AG10803 (cell line): ENCODE measurements at places on chromosomes 6 and 20.

DNA sequence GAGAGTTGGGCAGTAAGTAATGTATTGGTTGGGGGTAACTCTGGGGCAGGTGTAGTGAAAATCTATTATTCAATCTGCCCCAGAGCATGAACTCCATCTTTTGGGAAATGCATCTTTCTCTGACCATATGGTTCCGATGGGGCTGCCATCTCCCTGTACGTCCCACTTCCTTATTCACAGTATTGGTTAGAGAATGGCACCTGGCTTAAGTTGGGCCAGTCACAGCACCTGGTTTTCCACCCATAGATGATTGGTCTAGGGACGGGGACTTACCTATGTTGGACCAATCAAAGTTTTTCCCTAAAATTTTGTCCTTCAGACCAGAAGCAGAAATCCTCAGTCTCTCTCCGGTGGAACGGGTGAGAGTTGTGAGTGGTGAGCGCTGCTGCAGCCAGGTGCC lies 2.2 kb upstream of the RALY start:
- DNase-seq, result no peak

DNA sequence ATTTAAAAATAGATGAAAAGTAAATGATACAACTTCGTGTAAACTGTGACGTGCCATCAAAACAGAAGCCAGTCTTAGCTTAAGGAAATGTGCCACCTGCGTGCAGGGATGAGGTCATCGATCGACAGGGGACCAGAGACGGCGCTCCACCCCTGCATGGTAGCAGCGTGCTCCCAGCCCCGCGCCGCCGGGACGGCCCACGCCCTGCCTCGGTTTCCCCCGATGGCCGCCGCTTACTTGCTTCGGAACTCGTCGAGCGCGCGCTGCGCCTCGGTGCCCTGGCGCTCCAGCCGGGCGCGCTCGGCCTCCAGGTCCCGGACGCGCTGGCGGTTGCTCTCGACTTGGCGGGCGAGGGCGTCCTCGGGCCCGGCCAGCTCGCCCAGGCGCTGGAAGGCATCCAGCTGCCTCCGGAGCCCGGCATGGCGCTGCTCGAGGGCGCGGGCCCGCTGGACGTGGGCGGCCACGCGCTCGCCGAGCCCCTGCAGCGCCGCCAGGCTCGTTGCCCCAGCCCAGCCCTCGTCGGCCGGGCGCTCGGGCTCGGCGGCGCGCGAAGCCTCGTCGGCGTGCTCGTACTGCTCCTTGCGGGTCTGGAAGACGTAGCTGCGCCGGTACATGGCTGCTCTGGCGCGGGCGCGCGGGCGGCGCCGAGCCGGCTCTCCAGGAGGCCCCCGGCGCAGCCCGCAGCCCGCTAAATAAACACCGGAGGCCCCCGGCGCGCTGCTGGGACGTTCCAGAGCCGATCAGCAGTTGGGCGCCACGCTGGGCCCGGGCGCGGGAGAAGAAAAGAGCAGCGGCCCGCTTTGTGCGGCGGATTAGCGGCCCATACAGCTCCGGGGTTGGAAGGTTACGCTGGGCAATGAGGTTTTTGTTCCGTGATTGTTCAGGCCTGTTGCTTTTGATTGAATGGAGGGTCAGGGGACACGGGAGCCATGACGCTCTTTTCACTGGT lies at the start of gene BFSP1:
Gene BFSP1, minus strand, starts transcription at position 664 of the 949 bp plus-strand sequence. Its CDS starts 50 bp downstream, at position 614.
- DNase-seq, result peak; percentile 51

DNA sequence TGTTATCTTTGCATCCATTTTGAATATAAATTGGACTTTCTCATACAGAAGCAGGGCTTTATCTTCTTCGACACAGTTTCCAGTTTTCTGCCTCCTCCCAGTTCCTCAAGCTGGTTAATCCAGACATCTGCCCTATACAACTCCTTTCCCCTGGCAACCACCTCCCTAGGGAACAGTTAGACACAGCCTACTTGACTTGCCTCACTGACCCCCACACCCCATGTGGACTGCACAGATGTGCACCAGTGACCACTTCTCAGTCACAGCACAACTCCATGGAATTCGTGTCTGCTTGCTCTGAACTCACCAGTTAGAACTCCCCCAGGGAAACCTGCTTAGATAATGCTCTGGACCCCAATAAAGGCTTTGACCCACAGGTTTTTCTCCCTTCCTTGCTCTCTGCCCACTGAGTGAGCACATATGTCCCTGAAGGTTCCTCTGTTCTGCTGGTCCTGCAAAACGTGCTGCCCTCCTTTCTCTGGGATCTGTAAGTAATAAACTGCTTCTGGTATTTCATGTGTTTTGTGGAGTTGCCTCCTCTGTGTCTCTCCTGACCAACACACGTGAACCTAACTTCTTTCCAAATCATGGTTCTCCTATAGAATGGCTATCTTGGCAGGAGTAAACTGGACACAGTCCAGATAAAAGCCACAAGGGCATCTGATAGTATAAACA lies 351.2 kb downstream of the CD83 start:
- peak; percentile 30 for DNase-seq

GRCh38 chr6:117463762-117464665 lies 18.5 kb upstream of the DCBLD1 start:
- DNase-seq, result peak; percentile 54

DNA sequence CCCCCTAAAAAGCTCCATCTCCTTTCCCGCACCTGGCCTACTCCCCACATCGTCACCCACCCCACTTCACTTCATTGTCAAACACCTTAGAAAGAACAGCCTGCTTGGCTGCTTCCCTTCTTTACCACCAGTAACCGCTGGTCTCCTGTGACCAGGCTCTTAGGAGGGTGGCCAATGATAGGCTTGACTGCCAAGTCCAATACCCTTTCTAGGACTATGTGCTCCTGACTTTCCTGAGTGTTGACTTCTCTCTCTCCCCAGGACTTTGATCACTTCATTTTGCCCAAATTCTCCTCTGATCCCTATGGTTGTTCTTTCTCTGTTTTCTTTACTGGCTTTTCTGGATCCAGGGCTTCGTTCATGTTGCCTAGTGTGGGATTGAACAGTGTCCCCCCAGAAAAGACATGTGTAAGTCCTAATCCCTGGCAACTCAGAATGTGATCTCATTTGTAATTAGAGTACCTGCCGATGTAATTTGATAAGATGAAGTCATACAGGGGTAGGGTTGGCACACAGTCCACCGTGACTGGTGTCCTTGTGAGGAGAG lies 254.0 kb downstream of the GMDS start:
- DNase-seq, result no peak

- DNase-seq, result no peak
Measured at GRCh38 chr20:22590662-22591061, 6.3 kb upstream of the FOXA2 start.

GRCh38 chr6:26272171-26272637 lies 92.8 kb upstream of the BTN3A2 start:
- DNase-seq, result no peak

GRCh38 chr6:64817525-64817924 lies 889.5 kb downstream of the EYS start:
- DNase-seq, result no peak

- peak; percentile 100 for DNase-seq
Measured at GRCh38 chr6:134826889-134827737, 122.8 kb downstream of the ALDH8A1 start.

- no peak for DNase-seq
Measured at GRCh38 chr6:43850314-43851203, 80.5 kb downstream of the VEGFA start.

- DNase-seq, result peak; percentile 59
Measured at GRCh38 chr6:75602246-75603105, 796 bp downstream of the SENP6 start.

- peak; percentile 82 for DNase-seq
Measured at GRCh38 chr20:50193199-50193835, 2.7 kb downstream of the CEBPB start.

DNA sequence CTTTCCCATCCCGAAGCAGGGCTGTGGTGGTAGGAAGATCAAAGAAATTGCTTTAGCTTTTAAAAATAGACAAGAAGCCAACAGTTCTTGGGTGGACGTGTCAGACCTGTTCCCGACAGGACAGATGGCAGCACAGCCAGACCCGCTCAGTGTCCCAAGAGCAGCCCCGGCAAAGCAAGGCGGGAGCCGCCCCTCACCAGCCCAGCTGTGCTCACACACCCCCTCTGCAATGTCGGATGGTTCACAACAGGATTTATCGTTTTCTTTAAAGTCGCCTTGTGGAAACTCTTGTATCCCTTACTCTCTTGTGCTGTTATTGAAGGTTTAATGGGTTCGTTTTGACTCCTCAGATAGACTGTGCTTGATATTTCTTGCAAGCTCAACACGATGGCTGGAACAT lies 302.4 kb downstream of the THBS2 start:
- no peak for DNase-seq

DNA sequence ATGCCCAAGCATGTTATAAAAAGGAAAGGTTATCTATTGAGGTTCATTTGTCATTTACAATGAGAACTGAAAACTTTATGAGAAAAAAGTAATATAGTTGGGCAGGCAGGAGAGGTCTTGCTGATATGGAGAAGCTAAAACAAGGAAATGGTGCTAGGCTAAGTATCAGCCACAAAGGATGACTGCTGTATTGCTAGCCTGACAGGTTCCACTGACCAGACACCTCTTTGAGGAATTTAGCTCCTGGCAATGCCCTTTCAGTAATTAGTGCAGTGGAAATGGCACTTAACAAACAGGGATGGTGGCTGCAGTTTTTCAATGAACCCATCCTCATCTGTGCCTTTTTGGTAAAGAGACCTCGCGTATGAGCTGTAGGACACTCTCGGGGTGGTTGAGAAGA lies 284.4 kb downstream of the ZFAND3 start:
- no peak for DNase-seq

DNA sequence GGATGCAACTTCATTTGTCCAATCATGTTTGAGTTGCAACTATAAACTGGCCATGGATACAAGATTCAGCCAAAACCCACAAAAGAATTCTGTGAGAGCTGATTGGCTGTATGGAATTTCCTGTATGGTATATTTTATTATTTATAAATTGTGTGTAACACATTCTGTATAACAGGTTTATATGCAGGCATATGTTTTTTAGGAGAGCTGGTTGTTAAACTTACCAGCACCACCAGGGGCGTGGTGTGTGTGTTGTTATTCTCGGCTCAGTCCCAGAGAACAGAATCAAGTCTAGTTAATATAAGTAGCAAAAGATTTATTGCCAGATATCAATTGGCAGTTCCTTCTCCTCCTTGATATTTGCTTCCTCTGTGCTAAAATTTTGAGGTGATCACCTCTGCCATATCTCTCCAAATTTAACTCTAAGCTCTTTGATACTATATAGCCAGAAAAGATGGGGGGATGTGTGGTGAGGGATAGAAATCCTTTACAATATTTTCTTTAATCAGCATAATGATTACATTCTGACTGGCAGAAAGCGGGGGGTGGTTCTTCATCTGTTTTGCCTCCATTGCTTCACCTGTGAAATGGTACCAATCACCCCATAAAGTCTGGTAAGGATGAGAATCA lies 22.9 kb downstream of the CNBD2 start:
- DNase-seq, result peak; percentile 21

GRCh38 chr6:102398788-102399390 lies 1005.4 kb downstream of the GRIK2 start:
- no peak for DNase-seq

DNA sequence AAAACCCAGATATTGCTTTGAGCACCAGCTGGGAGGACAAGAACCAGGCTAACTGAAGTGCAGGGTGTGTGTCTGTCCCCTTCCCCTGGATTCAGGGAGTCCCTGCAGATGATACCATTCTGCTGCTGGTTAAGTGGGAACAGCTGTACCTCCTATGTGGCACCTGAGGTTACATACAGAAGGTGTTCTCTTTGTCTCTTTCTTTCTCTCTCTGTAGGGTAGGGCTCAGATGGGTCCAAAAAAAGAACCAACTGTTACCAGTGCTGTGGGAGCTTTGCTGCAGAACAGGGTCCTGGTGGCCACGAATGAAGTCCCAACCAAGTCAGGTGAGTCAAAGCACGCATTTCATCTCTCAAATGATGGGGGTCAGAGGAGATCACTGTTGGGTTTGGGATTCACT lies 38.6 kb downstream of the ZC2HC1B start:
- no peak for DNase-seq

DNA sequence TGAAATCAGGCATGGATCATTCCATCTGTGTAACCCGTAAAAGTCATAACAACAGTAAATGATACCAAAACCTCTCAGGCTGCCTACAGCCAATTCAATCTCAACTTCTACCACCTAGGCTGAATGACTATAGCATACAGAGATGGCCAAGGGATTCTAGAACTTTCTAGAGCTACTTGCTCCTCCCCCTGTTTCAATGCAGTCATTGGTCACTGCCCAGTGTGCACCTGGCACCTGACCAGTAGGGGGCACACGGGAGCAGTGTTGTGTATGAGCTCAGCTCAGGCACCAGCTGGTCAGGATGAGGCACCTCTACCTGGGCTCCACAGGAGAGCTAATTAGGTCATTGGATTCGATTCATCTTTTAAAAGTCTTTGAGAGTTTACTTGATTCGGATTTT lies 86.2 kb downstream of the PLEKHG1 start:
- DNase-seq, result no peak

DNA sequence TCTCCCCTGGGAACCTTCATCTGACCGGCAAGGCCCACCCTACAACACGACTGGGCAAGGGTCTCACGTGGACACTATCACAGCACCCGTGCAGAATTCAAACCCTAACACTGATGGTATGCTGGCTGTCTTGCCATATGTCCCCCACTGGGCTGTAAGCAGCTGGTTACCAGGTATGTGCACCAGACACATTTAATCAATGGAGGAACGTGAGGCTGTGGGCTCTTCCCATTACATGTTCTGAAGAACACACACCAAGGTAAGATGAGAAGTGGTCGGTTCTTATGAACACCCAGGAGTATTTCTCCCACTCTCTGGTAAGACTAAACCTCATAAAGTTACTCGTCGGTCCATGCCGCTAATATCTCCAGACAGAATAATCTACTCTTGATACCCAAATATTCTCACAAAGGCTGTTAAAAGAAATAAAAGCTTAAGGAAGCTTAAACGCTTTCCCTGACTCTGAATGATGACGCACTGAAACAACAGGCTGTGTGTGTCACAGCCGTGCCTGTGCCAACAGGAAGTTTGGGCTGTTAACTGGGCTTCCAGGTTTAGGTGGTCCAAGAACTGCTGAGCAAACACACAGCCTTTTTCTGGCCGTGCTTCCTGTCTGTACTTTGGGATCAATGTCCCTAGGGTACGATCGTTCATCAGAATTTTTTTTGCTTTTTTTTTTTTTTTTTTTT lies 75.3 kb downstream of the SLC23A2 start:
- peak; percentile 18 for DNase-seq

- DNase-seq, result no peak
Measured at GRCh38 chr6:93343476-93343875, 75.9 kb downstream of the EPHA7 start.

DNA sequence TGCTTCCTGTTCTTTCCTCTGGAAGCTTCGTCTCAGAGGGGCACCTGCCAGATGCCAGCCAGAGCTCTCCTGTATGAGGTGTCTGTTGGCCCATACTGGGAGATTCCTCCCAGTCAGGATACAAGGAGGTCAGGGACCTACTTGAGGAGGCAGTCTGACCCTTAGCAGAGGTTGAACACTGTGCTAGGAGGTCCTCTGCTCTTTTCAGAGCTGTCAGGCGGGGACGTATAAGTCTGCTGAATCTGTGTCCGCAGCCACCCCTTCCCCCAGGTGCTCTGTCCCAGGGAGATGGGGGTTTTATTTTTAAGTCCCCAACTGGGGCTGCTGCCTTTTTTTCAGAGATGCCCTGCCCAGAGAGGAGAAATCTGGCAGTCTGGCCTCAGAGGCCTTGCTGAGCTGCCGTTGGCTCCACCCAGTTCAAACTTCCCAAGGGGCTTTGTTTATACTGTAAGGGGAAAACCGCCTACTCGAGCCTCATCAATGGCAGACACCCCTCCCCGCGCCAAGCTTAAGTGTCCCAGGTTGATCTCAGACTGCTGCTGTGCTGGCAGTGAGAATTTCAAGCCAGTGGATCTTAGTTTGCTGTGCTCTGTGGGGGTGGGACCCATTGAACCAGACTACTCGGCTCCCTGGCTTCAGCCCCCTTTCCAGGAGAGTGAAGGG lies 326.7 kb downstream of the BCKDHB start:
- DNase-seq, result no peak
